Stimulated activated CD8-positive, alpha-beta memory T cell treated with anti-CD3 and anti-CD28 coated beads, Interleukin-2, amount 100 ng/mL, for 1 hour (primary cell): ENCODE measurements at places on chromosomes 7 and 10.

DNA sequence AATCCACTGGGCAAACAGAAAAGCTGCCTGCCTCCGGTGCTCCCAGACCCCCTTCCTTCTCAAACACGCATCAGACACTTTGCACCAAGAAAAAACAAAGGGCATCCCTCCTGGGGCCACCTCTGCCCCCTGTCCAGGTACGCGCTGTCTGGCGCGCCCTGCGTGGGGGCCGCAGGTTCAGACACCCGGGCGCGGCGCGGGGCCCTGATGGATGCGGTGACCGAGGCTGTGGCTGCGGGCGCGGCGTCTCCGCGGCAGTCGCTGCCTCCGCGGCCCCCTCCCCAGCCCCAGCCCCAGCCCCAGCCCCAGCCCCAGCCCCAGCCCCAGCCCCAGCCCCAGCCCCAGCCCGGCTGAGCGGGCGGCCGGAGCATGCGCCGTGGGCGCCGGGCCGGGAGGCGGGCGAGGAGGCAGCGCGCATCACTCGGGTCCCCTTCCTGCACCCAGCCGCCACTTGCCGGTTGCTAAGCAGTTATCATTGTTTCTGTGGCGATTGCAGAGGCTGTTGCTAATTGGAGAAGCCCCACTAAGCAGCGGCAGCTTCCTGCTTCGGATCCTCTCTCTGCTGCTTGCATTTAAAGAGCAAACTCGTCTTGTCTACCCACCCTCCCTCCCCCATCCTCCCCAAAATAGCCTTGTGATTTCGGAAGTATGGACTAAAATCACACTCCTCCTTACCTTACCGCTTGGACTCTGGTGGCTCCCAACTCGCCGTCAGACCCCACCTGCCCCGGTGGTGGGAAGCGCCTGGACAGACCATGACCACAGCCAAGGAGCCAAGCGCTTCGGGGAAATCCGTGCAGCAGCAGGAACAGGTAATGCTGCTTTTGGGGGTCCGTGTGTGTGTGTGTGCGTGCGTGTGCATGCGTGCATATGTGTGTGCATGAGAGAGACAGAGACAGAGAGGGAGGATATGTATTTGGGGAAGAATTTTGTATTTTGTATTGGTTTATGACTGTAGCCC, 252.8 kb downstream of the DPP6 start:
- no peak for DNase-seq

DNA sequence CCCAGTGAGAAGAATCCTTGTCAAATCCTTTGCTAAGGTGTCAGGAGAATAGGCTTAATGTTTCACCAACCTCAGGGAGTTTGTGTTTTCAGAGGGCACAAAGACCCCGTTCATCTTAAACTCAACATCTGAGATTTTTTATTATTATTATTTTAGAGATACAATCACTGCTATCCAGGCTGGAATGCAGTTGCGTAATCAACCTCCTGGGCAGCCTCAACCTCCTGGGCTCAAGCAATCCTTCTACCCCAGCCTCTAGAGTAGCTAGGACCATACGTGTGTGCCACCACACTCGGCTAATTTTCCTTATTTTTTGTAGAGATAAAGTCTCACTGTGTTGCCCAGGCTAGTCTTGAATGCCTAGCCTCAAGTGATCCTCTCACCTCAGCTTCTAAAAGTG, 599.2 kb downstream of the KCNMA1 start:
- no peak for DNase-seq

DNA sequence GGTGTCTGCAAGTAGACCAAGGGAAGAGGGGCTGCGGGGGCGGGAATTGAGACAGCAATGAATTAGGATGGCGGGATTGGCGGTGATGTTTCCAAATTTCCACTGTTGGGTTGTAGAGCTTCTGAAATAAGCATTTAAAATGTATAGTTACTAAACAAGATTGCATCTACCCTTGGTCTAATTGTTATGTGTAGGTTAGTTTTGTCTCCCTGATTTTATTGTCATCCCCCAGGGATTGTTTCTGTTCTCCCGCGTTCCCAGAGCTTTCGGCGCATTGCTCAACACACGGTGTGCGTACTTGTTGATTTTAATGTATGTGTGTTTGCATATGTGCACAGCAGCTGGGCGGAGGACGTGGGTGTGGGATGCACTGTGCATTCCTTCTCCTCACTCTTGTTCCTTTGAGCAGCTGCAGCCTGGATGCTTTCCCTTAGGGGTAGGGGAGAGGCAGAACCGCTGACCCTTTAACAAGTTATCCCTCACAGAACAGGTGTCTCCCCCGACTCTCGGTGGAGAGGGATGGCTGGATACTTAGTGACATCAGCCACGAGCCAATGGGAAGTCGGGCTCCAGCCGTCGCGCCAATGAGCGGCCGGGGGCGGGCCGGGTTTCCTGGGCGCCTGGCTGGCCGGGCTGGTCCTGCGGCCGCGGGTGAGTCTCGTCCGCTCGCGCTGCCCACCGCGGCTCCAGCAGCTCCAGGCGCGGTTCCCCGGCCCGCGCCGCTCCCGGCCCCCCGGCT, at the start of gene TSPAN33:
Gene TSPAN33, plus strand, starts transcription at position 613 of the 739 bp plus-strand sequence. CDS start 274 bp downstream, outside the sequence.
- DNase-seq: peak; percentile 27

- no peak for DNase-seq
Observed at GRCh38 chr10:72744566-72744965, 52.6 kb downstream of the MCU start.

GRCh38 chr10:66737241-66737640, 188.6 kb upstream of the LRRTM3 start:
- DNase-seq: no peak

GRCh38 chr10:4125776-4126175, 340.8 kb upstream of the KLF6 start:
- no peak for DNase-seq

- DNase-seq: no peak
Observed at GRCh38 chr10:93445097-93445960, 36.8 kb downstream of the MYOF start.

DNA sequence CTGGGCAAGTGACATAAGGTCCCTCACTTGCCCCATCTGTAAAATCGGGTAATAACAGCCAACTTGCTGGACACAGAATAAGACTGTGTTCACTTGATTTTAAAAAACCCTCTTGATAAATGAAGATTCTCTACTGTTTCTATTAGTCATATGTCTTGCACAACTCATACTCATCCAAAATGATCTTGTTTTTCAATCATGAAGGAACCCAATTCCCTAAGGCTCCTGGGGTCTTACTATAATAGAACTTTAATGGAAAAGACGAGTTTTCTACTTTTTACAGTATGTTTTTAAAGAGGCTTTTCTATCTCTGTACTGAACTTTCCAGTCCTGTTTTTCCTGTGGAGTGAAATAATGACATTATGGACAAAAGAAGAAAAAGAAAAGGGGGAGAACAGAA, 103.8 kb downstream of the ARID5B start:
- no peak for DNase-seq

DNA sequence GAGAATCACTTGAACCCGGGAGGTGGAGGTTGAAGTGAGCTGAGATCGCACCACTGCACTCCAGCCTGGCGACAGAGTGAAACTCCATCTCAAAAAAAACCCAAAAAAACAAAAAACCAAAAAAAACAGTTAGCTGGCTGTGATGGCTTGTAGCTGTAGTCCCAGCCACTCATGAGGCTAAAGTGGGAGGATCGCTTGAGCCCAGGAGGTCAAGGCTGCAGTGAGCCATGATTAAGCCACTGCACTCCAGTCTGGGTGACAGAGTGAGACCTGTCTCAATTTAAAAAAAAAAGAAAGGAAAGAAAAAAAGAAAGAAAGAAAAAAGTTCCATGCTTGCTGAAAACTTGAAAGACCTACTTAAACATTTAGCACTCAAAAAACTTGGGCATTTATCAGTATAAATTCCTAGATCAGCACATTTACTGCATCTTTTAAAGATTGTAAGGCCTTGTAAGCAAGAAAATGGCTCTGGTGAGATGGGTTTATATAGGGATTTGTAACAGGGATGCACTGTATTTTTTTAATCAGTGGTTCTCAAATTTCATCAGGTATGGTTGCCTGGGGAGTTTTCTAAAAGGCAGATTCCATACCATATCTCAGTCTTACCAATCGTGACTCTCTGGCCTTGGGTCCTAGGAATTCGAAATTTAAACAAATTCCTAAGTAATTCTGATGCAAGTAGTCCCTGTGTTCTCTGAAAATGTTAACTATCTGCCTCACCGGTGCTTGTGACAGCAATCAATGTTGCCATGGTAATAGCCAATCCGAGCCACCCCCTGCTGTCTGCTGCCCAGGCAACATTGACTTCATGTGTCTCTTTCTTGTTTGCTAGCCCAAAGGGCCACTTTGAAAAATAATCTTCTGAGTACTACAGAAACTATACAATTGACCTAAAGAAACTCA, 11.5 kb upstream of the NT5C2 start:
- no peak for DNase-seq

DNA sequence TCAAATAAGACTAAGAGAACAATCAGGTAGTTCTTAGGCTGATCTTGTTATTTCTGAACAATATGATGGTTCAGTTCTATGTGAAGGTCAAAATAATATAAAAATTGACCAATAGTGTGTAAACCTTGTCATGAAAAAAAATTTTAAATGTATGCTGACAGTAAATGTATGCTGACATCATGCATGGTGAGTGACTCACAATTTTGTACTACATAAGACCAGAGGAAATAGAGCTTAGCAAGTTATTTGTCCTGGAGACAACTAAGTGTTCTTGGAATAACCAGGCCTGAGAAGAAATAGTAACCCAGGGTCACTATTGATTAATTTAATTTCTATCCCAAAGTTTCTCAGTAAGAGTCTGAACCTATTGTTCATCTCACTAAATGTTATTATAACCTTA, 182.2 kb upstream of the PCDH15 start:
- no peak for DNase-seq

DNA sequence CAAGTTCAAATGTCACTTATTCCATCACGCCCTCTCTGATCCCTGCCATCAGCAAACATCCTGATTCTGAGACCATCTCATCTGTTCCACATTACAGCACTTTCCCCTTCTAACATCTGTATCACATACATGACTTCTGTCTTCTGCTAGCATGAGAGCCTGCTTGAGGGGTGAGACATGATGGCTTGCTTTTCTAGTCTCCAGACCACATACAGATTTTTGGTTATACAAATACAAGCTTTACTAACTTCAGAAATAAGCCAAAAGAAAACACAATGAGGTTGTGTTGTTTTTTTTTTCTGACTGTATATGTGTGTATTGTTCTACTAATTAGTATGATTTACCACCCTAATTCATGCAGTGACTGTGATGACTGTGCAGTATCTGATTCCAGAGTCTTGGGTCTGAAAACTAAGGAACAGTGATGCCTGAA, 34.3 kb downstream of the NAPEPLD start:
- no peak for DNase-seq

DNA sequence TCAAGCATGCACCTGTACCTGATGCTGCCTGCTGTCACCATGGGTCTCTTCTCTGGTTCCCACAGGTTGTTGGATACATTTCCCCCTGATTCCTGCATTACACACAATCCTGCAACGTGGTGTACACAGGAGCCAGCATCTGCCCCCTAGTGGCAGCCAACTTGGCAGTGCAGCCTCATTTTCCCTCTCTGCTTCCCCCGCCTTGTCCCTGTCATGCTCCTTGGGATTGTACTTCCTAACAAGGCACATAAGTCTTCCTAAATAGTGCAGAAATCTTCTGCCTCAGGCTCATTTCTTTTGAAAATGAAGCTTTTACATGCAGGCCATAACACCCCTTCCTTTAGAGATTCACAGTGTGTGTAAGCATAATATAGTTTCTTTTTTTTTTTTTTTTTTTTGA, 387.5 kb downstream of the CCSER2 start:
- no peak for DNase-seq

DNA sequence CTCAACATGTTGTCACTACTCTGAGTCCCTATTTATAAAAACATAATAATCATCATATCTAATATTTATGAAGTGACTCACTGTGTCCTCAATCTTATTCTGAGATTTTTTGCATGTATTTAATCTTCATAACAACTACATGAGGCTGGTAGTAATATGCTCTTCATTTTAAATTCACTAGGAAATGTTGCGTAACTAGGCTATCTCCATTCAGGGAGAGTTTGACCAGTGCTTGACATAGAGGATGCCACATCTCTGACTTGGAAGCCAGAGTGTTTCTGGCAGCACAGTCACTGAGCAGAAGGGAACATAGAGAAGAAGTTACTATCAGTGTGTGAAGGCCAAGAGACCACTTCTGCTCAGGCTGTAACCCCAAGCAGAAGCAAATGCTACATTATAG, 88.9 kb downstream of the FAM13C start:
- no peak for DNase-seq

DNA sequence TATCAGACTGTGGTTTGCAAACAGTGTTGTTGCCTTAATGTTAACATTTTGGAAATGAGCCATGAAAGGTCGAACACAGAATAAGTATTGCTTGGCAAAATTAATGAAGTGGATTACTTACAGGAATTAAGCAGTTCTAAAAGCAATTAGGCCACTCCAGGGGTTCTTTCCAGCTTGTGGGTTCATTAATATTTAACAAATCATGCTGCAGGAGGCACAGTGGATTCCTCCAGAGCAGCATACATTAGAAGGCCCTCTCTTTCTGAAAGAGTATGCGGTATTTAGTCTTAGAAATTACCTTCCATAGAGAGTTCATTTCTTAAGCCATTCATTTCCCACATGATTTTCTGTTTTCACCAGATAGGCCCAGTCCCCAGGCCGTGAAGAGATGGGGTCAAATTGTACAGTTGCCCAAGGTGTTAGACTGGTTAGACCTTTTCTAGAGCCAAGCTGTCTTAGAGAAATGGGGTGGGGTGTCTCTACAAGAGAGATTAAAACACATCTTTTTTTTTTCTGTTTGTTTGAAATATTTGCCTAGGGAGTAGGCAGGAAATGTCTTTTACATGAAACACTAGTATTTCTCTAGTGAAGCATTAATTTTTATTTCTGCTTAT, 40.0 kb upstream of the AGR3 start:
- no peak for DNase-seq

- no peak for DNase-seq
Observed at GRCh38 chr10:46547541-46548497, 8.6 kb downstream of the GPRIN2 start.

DNA sequence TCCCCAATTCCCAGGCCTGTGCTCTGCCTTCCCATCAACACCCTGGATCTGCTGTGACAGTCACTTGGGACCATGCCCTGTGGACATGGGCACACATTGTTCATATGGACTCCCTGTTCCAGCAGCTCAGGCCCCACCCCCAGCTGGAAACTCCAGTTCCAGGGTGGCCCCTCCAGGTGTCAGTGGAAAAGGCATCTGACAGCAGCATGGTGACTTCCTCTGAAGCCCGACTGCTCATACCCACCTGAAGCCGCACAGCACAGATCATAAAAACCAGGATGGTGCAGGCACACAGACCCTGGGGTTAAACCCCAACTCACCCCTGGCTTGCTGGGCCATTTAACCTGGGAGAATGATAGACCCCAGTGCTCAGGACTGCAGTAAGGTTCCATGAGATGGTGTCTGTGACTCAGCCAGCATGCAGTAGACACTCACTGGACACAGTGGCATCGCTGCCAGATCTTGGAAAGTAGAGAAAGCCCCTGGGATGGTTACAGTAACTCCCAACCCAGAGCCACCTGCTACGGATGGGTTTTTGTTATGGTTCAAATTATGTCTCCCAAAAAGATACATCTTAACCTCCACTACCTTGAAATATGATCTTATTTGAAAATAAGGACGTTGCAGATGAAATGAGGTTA, 72.6 kb upstream of the NANOS1 start:
- no peak for DNase-seq

- no peak for DNase-seq
Observed at GRCh38 chr10:75265856-75266255, 30.1 kb upstream of the COMTD1 start.

- no peak for DNase-seq
Observed at GRCh38 chr7:35818513-35818912, 17.7 kb downstream of the SEPTIN7 start.
